ENCODE measurements at places on chromosomes 2 and 18.

DNA sequence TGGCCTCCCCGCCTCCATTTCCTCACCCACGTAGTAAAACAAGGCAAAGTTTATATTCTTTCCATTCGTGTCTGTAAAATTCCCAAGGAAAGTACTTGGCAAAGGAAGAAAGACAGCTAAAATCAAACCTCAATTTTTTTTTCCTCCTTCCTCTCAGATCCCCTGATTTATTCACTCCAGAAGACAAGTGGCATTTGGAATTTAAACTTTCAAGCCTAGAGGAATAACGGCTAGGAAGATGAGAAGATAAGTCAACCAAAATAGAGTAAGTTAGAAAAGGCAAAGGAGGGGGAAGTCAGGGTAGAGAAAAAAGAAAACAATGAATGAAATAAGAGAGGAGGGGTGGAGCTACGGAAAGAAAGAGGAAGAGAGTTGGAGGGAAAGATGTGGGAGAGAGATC is 198.9 kb upstream of the PIK3C3 start:
- DNase-seq, result no peak

DNA sequence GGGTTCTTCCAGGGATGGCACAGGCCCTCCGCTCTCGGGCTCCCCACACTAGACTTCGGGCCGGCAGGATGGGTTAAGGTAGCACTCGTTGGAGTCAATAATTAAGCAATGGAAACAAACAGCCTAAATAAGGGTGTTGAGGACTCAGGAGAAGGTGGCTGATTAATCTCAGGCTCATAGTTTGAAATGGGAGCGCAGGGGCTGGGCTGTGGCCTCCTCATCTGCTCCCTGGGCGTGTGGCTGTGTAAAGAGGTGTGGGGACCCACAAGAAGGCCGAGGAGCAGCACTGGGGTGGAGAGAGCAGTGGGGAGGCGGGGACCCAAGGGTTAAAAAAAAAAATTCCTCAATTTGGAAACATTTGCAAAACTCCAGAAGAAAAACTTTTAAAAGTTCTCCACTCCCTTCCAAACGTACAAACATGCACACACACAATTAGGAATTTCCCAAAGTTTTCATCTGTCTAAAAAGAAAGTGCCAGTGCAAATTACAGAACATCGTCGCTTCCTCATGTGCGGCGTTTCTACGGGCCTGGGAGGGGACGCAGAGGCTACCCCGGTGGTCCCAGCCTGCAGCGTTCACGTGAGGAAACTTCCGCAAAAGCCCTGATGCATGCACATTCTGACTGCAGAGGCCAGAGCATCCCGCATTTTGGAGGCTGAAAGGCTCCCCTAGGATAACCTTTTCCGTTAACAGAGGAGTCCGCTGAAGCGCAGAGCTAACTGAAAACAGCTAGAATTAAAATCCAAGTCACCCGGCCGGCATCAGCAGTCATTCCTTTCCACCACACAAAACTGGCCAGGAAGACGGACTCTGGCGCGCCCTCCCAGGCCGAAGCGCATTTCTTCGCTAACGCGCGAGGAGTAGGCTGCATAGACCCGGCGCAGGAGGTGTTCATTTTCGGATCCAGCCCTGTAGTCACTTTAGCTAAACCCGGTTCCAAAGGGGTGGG is 1.0 kb upstream of the TUBB6 start:
- no peak for DNase-seq

DNA sequence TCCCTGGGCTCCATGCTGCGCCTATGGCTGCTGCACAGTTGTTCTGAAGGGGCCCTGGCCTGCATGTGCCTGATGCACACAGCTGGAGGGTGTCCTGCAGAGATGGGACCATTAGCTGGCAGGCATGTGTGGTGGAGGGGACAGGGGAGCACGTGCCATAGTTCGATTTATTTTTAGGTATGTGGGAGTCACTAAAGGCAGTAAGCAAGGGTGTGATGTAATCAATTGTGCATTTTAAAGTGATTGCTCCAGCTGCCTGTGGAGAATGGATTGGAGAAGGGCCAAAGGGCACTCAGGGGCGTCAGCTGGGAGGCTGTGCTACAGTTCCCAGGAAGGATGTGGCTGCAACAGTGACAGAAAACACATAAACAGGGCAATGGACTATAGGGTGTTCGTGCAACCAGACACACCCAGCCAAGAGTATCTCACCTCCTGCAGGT is 205.1 kb downstream of the ARL4C start:
- DNase-seq, result peak; percentile 32

GRCh38 chr2:27159271-27159670 is 10.5 kb downstream of the TCF23 start:
- no peak for DNase-seq

Measured in NCI-H2081 (cell line).